ENCODE measurements at places on chromosomes 12 and 14.

DNA sequence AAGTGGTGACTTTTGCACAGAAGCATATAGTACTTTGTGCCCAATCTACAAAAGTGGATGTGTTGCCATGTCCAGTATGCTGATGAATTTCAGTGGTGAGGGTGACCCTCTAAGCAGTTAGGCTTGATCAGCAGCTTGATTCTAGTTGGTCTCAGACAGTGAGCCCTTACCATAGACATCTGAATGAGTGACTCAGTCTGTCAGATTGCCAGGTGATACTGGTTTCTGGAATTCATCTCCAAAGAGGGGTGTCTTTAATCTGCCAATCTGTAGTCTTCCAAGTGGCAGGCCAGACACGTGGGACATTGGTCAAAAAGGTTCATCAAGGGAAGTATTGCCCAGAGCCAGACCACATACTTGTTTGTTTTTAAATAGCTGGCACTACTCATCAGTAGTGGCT is 187.4 kb upstream of the SLC16A7 start:
- no peak for DNase-seq

DNA sequence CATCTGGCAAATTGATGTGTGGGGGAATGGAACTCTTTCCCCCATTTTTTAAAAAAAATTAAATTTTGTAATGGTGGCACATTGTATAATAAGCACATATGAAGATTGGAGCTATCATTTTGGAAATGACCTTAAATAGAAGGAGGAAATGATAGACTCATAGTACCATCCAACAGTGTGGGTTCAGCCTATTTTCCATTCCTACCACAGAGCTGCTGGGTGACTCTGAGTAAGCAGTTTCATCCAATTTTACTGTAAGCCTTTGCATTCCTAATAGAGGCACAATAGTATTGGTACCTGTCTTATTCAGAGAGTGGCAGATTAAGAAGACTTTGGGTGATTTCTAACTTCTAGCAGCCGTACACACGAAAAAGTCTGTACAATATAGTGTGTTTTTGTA is 304.5 kb downstream of the RAD51B start:
- DNase-seq = no peak

DNA sequence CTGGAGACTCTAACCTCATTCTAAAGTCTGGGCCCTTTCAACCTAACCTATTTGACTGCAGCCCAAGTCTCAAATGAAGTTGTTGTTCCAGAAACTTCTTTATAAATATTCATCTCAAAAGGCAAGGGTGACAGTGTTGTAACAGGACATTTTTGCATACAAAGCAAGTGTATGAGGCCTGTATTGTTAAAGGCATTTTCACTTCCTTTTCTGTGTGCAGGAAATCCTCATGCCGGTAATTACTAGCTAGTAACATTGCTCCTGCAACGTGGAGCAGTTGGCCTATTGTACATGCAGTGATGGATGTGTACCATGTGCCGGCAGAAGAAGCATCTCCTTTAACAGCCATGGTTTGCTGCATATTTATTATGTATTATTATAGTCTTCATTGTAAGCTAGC is 156.5 kb upstream of the RMST start:
- DNase-seq = no peak

DNA sequence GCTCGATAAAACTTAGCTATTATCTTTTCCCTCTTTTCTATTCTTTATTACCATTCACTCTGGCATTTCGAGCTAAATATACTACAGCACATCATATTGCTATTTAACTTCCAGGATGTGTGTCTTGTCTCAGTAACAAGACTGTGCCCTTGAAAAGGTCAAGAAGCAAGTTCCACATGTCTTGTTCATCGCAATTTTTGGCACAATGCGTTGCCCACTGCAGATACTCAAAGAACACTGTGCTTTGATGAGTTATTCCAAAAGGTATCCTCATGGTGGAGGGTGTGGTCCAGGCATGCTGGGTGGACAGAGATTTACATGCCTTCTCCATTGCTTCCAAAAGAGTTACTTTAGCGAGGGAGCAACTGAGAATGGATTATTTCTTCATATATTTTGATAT is 6.6 kb downstream of the E2F7 start:
- no peak for DNase-seq

- no peak for DNase-seq
These were observed 420.5 kb downstream of the ZFP36L1 start for GRCh38 chr14:68372368-68372767.

DNA sequence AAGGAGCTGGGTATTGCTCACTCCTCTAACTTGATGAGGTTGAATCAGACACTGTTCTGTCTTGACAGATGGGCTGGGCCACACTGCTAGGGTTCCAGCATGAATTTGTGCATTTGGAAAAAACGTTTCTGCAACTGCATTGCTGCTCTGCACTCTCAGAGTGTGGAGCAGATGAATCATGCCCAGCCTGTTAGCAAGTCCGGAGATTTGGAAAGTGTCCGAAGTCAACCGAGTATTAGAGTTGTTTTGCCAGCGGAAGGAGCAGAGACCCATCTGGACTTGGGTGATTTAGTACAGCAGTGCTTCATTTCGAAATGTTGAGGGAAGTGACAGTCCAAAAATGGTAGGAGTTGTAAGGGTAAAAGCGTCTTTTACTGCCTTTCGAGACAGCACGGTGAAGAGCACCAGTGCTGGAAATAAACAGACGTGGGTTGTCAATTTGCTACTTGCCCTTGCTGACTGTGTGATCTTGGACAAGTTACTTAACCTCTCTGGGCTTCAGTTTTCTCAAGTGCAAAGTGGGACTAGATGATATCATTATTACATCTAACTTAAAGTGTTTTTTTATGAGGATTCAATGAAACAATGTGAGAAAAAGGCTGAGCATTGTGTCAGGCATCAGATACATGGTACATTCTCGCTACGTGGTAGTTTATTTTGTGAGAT is 139.5 kb downstream of the CHST11 start:
- DNase-seq = no peak

GRCh38 chr14:80845856-80846255 is 95.7 kb downstream of the CEP128 start:
- DNase-seq = no peak

- DNase-seq = no peak
These were observed 23.8 kb downstream of the NFKBIA start for GRCh38 chr14:35380794-35381193.

DNA sequence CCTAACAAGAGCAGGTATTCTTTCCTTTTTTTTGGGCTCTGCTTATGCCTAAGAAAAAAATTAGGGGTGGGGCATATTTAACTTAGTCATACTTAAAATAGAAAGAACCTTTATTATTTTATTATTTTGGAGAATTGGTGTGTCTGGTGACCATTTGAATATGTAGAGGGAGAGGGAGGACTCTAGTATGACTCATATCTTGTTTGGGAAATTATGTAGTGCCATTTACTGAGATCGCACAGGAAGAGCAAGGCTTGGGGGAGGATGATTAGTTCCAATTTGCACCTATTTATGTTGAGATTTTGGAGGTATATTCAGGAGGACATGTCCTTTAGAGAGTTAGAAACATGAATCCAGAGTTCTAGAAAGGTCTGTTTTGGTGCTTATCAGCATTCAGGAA is 9.9 kb downstream of the ZNF410 start:
- DNase-seq = no peak

DNA sequence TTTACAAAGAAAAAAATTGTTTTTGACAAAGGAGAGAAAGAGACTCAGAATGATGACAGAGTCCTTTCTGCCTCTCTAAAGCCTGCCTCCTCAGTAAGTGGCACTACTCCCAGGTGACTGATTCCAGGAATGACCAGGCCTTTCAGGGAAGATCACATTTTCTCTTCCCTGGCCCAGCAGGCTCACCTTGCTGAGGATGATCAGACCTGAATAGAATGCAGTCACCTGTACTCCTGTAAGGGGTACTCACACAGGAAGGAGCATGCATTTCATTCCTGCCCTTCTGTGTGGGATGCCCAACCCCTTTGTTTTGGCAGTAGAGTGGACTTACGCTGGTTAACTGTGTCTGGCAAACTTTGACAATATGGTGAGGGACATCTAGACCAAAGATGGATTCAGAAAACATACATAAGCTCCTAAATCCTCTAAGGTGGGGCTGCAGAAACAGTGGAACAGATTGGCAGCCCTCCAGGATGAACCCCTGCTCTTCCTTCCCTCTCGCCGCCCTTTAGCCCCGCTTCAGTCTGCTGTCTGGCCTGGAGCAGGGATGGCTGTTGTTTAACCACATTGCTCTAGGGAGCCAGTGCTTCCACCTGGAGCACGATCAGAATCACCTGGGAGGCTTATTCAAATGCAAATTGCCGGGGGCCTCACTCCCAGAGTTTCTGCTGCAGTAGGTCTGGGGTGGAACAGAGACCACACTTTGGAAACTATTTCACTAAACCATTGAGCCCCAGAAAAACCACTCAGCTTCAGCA is 29.8 kb downstream of the ERG28 start:
- DNase-seq = no peak

GRCh38 chr12:120754792-120755191 is 29.2 kb downstream of the ACADS start:
- DNase-seq = no peak

DNA sequence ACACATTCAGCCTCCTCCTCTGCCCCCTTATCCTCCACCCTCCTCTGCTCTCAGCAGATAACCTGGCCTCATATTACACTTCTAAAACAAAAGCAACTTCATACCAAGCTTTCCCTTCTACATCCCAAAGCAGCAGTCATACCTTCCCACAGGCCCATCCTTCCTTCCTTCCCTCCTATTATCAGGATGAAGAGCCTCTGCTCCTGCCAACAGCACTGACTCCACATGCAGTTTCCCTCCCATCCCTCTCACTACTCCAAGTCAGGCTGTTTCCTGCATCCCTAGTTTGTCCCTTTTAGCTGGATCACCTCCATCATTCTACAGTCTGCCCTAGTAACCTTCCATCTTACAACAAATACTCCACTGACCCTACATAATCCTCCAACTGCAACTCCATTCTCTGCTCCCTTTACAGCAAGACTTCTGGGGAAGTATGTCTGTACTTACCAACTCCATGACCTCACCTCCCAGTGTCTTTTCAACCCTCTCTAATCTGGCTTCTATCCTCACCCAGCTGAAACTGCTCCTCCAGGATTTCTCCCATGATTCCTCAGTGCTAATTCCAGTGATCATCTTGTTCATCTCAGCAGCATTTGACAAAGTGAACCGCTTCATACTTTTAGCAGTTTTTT is 4.9 kb upstream of the YEATS4 start:
- DNase-seq = no peak

- DNase-seq = no peak
These were observed 154.2 kb downstream of the PCNX1 start for GRCh38 chr14:71061458-71061857.

DNA sequence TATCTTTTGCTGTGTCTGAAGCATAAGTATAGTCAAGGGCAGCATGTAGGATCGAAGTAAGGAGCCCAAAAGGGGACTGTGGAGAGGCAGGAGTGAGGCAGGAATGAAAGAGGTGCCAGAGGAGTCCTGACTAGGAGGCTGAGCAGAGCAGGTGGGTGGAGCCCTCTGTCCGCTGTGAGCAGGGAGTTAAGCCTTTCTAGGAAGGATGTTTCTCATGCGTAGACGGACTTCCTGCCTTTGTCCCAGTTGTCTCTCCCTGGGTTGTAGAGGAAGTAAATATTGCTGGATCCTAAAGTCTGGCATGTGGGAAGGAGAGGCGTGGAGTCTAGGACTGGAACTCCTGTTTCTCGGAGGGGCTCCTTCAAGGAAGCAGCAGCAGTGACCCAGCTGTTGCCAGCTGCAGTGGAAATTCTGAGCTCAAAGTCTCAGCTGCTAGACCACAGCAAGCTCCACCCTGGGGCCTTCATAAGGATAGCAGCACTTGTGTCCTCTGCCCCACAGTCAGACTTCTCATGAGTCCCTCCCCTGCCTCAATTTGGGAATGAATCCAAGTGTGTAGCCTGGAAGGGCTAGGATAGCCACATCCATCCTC is 44.0 kb downstream of the RBMS2 start:
- DNase-seq = no peak

DNA sequence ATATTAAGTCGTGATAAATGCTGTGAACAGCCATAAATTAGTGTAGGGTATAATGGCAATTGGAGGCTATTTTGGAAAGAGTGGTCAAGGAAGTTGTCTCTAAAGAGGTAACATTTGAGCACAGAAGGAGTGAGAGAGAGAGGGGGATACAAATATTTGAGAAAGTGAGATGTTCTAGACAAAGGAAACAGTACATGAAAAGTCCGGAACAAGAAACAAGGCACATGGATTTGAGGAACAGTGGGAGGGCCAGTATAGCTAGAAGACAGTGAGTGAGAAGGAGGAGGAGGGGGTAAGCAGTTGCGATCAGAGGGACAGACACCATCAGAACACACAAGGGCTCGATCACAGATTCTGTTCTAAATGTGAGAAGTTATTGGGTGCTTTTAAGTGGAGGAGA is 20.1 kb upstream of the RNASE12 start:
- DNase-seq = no peak

DNA sequence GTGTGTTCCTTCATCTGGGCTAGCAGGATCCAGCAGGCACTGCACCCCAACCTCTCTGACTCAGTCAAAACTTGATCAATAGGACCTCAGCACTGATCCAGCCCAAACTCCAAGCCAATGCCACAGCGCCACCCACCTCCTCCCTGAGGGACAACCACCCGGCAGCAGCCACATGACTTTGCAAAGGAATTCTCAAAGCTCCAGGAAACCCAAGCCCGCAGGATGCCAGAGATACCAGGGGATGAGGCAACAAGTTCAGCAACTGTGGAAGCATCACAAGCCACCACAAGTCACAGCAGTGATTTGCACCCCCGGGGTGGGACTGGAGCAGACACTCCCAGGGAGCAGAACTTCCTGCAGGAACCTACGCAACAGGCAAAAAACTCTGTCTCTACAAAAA is 37.3 kb downstream of the ACTN1 start:
- no peak for DNase-seq

DNA sequence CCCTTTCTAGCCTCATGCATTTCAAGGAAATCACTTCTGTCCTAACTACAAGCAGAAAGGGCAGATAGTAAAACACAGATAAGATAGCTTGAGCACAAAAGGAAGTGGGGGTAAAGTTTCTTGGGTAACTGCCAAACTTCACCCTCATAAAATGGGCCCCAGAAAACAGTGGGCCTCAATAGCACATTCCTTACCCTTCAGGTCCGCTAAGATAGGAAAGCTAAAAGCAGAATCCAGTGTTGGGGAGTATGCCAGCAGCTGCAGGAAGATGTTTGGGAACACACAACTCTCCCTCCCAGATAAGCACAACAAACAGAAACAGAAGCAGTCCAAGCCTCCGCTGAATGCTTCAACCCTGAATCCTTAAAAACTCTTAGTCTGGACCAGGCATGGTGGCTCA is 110.9 kb upstream of the MGAT4C start:
- no peak for DNase-seq

GRCh38 chr12:2580821-2581220 is 213.9 kb upstream of the FKBP4 start:
- DNase-seq = no peak

- no peak for DNase-seq
These were observed 251.9 kb upstream of the ATXN7L3B start for GRCh38 chr12:74285773-74286172.

GRCh38 chr12:52606581-52607218 is 5.4 kb upstream of the KRT72 start:
- no peak for DNase-seq

DNA sequence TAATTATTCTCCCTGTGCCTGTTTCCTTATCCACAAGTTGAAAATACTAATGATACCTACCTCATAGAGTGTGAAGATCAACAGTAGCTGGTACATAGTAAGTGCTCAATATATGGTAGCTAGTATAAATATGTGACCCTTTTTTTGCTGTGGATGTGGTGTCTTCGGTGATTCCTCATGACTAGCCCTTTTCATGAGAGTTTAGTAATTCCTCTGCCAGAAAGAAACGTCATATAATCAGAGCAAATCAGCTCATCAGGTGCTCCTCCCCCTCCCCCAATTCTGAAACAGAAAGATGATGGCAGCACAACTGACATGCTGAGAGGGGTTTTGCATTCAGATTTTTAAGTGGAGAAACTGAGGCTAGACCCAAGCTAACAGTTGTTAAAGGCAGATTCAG is 210.8 kb downstream of the SLC41A2 start:
- no peak for DNase-seq

All from activated T-helper 1 cell treated with anti-CD3 and anti-CD28 coated beads, Interleukin-2, amount 50 U/mL, for 16 hours (primary cell).